Activated T-helper 1 cell treated with anti-CD3 and anti-CD28 coated beads, Interleukin-2, amount 50 U/mL, for 16 hours (primary cell): ENCODE measurements at places on chromosomes 7 and 10.

DNA sequence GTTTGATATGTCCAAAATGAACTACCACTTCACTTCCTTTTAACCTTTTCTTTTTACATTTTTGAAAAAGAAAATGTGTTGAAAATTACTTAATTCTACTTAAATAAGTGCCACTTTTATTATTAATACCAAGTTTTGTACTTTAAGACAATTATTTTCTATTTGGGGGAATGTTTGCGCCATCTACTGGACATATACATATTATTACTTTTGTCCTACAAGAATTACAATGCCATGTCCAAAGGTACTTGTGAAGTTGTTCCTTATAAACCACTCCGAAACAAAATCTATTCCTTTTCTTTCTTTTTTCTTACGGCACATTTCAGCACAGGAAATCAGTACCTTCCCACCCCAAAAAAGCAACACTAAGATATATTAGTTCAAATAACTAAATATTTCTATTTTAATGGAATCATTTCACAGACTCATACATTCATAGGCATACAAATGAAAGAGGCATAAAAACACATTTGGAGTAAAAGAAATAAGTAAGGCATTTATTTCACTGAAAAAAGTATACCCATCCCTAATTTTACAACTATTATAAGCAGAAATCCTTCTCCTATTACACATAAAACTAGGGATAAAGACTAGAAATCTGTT lies 169.9 kb downstream of the RNF133 start:
- DNase-seq, result no peak

DNA sequence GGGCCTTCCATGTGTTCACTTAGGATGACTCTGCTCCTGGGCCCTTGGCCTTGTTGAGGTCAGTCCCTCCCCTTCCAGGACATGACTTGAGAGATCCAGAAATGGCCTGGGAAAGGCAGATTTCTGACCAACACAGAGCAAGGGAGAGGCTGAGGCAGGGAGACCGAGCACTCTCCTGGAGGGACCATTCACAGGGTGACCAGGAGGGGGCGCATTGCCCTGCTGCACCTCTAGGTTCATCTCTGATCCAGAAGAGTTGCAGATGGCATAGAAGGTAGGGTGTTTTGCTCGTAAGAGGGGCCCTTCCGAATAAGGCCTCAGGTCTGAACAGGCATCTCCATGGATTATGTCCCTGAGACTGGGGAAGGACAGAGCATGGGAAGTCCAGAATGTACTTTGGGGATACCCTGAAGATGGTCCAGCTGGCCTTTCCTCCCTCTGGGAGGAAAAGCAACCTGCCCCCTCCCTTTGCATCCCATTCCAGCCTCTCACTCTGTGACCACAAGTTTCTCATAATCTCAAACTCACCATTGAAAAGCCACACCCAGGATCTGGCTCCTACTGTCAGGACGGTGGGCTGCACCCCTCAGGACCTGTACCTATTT lies 6.6 kb downstream of the DMBT1 start:
- DNase-seq, result no peak

GRCh38 chr7:100612730-100613390 lies 520 bp downstream of the MOSPD3 start:
- DNase-seq, result no peak

DNA sequence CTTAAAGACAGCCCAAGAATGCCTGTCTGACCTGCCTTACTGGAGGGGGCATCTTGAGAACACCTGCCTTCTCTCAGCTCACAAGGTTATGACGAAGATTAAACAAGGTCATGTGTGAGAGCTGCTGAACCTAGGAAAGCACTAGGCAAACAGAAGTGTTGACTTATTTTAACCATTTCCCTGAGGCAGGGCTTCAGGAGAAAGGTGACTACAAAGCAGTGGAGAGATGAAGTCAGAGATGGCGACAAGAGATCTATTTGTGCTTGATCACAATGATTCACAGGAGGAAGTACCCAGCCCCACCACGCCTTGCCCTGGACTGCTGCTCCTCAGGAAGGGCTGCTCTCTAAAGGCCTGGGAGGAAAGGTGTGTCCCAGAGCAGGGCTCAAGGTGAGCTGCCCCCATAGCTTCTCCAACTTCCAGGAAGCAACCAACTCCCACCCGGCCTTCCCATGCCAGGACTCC lies 27.8 kb downstream of the STN1 start:
- DNase-seq, result no peak

- DNase-seq, result no peak
These were observed 22.2 kb downstream of the VOPP1 start for GRCh38 chr7:55550010-55550663.

GRCh38 chr7:129606803-129607202 lies 4.7 kb upstream of the NRF1 start:
- no peak for DNase-seq

DNA sequence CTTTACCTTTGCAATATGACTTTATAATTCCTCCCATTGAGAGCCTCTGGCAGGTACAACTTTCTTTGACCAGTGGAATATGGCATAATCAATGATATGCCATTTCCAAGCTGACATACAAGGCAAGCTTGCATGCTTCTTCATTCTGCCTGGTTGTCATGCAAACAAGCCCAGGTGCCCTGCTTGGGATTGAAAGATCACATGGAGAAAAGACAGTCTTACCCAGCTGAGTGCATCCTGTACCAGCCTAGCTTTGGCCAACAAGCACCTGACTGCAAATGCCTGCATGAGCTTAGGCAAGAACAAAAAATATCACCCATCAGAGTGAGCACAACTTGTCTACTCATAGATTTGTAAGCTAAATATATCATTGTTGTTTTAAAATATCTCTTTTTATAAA lies 82.9 kb upstream of the KCND2 start:
- no peak for DNase-seq
